NCI-H2227 treated with DMSO at 0.1 percent for 48 hours (cell line): ENCODE measurements at places on chromosomes 16 and 17.
A peak's percentile ranks its signal among the peaks of the same experiment; 100 is the strongest.

GRCh38 chr17:63766754-63767153, 6.6 kb downstream of the CCDC47 start:
- DNase-seq: no peak

DNA sequence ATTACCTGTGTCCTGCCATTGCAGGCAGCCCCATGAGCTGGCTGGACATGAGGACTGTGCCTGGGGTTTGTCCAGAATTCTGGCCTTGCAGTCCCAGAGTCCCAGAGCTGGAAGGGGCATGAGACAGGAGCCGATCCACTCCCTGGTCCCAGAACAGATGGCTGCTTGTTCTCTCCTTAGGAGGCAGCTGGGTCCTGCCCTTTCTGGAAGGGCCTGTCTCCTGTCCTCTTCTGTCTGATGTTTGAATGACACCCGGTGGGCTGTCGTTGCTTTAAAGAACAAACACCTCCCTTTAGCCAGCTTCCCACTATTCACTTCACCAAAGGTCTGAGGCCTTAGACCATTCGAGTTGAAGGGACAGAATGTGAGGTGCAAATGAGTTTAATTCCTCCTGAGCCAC, 63.8 kb downstream of the RAP1GAP2 start:
- DNase-seq: no peak

GRCh38 chr17:8109661-8110455, 8.5 kb downstream of the ALOXE3 start:
- DNase-seq: no peak

GRCh38 chr16:10121897-10122425, 60.3 kb downstream of the GRIN2A start:
- no peak for DNase-seq

DNA sequence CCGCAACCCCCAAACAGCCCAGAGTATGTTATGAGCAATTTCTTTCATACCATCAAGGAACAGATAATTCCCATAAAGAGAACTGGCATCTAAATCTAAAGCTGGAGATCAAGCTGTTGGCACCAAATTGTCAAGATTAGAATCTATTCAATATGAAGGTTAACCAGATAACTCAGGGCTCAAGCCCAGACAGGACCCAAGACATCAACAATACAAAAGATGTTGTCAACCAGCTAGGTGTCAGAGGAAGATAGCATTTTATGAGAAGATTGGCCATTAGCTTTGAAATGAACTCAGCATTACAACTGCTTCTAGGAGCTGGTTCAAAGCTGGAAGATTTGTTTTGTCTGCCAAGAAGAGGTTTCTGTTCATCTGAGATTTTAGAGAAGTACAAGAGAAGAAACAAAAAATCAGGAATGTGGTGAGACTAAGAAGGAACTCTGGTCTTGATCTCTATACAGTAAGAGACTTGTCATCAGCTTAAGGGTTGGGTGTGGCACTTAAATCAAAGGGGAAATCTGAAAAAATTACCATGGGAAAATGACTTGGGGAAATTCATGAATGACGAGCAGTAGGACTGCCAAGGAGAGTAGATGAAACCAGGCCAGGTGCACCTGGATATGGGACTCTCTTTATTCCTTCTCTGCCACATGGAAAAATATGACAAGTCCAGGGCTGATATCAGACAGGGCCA, 64.2 kb upstream of the COX10 start:
- DNase-seq: no peak

GRCh38 chr16:49127103-49127502, 154.5 kb downstream of the CBLN1 start:
- DNase-seq: no peak

DNA sequence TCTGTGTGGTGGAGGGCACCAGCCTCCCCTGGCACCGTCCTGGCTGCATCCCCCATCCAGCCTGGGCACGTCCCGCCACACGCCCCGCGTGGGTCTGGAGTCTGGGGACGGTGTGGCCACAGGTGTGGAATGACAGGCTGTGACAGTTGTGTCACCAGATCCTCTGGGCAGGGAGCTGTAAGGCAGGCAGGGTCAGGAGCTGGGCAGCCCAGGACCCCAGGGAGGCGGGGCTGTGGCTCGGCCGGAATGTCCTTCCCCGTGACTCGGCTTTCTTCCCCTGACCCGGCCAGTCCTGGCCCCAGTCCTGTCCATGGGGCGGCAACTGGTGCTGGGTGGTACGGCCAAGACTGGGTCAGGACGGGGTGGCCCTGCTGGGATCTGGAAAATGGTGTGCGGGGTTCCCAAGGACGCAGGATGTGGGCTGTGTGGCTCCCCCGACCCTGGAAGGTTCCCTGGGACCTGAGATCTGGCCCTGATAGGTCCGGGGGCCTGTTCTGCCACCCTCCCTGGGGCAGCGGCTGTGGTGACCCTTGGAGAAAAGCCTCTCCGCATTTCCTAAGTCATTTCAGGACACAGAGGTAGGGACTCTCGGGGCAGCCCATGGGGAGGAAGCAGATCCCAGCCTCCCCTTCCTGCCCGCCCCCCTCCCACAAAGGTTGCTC, 3.3 kb upstream of the SLC16A3 start:
- no peak for DNase-seq

GRCh38 chr16:72066747-72067146, 3.7 kb downstream of the HPR start:
- DNase-seq: peak; percentile 8

DNA sequence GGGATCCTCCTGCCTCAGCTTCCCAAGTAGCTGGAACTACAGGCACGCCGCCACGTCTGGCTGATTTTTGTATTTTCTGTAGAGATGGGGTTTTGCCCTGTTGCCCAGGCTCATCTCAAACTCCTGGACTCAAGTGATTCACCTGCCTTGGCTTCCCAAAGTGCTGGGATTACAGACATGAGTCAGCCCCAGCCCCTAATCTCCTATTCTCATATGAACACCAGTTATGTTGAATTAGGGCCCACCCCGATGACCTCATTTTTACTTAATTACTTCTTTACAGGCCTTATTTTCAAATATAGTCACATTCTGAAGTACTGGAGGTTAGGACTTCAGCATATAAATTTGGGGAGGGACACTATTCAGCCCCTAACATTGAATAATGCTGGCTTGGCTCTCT, 49.2 kb downstream of the ZNRF1 start:
- DNase-seq: no peak

GRCh38 chr17:75031972-75032719, 14.6 kb downstream of the ATP5PD start:
- DNase-seq: peak; percentile 83

DNA sequence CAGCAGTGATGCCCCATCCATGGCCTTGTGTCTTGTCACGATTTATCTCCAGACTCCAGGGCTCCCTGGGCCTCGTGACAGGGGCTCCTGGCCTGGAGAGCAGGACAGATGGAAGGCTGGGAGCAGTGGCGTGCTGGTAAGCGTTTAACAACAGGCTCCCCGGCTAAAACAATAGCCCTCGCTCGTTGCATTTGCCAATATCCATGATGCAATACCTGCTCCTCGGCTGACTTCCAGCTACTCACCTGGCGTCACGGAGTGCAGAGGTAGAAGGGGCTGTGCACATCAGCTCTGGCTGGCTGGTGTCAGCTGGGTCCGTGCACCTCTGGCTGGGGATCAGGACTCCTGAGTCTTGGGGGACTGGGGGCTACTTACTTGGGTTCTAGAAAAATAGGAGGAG, 1.5 kb upstream of the BICDL2 start:
- DNase-seq: no peak

GRCh38 chr17:10217916-10218315, 19.5 kb upstream of the GAS7 start:
- no peak for DNase-seq

DNA sequence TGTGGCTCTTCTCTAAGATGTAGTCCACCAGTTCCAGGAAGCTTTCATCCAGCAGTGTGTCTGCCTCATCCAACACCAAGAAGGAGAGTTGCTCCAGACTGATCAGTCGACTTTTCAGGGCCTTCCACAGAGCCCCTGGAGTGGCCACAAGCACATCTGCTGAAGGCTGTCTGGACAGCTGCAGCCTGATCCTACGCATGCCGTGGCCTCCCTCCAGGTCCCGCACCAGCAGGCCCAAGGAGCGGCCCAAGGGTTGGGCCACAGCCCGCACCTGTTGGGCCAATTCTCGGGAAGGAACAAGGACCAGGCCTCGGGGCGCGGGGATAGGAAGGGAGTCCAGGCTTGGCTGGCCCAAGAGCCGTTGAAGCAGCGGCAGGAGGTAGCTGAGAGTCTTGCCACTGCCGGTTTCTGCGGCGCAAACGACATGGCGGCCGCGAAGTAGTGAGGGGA, 729 bp downstream of the DDX28 start:
- no peak for DNase-seq

DNA sequence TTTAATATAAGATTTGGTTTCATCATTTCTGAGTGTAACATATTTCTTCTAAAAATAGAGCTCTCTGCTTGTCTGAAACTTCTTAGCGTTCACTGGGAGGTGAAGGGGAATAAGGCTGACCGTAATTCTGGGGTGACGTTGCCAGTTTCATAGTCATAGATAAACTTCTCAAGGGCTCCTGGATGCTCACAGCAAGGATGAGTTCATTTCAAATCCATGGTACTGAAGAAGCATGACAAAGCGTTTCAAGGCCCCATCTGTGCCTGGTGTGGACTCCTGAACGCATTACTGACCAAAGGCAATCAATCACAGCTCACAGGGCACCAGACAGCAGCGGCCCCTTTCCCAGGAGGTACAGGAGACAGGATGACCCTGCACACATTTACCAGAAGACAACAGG, 12.0 kb upstream of the EVPL start:
- DNase-seq: no peak

GRCh38 chr16:88048985-88049384, 97.8 kb downstream of the BANP start:
- DNase-seq: no peak

DNA sequence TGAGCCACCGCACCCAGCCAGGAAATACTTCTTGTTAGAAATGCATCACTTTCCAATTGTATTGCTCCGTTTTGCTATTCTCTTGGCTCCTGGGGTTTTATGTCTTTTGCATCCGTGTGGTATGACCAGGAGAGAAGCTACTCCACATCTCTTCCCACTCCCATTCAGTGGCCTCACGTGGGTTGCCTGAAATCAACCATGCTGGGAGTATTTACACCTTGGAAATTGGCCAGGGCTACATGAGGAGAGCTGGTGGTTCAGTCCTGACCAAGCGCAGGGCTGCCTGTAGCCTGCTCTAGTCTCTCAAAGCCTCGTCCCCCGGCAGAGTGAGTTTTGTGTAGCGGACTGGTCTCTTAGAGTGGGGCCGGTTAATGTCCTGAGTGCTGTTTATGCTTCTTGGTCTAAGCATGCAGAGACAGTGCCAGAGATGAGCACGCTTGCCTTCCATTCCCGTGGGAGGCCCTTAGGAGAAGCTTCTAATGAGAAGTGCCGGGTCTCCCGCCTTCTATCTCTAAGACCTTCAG, 3.8 kb downstream of the WFDC1 start:
- DNase-seq: no peak

GRCh38 chr16:10391339-10391738, 5.5 kb downstream of the ATF7IP2 start:
- no peak for DNase-seq

GRCh38 chr17:14582996-14583395, 282.1 kb downstream of the HS3ST3B1 start:
- no peak for DNase-seq

DNA sequence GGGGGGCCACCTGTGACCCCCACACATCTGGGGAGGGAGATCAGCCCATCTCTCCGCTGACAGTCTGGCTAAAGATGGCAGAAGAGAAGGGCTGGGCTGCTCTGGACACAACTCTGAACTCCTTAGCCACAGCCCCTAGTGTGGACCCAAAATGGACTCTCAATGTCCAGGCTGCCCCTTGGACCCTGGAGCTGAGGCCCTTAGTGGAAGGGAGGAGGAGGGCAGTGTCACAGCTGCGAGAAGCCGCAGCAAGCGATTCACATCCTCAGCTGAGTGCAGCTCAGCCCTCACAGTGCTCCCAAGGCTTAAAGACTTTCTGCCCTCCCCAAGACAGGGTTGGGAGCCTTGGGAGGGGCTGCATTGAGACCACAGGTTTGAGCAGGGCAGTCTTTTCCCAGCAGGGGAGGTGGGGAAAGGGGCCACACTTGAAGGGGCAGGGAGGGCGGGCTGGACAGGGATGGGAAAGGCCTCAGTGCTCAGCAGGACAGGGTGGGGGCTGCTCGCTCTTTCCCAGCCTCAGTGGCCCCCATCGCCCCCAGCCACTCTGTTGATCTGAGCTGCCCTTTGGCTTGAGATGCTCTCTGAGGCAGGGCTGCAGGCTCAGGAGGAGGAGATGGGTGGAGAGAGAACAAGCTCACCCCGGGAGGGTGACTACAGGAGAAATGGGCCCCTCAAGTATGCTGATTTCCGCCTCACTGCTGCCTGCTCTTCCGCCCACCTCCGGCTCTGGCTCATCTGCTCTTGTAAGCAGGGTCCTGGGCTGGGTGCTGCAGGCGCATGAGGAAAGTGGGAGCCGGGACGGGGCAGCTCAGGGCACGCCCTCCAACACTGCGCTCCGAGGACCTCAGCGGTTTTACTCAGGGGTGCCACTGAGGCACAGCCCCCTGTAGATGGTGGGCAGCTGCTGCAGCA, 50.9 kb upstream of the MTSS2 start:
- no peak for DNase-seq

DNA sequence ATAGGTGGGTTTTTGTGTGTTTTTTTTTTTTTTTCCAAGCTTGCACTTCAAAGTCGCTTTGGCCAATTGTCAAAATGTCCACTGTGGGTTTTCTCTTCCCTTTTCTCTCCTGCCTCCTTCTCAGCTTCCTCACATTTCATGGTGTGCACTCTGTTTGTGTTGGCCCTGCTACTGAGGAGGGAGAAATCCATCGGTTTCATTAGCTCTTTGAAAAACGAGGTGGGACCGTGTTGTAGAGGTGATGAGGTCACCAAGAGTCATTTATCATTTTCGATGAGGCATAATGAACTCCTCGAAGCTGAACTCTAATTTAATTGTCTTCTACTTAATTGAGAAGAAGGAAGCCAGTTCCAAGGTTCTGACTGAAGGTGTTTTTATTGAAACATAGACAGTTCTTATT, 174.4 kb upstream of the TOX3 start:
- no peak for DNase-seq

GRCh38 chr17:50117202-50118051, 12.5 kb downstream of the SAMD14 start:
- DNase-seq: no peak

DNA sequence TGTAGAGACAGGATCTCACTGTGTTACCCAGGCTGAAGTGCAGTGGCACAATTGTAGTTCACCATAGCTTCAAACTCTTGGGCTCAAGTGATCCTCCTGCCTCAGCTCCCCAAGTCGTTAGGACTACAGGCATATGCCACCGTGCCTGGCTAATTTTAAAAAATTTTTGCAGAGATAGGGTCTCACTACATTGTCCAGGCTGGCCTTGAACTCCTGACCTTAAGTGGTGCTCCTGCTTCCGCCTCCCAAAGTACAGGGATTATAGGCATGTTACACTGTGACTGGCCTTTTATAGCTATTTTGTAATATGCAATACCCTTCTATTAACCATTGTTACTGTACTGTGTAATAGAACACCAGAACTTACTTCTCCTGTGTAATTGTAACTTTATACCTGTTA, 139.3 kb upstream of the ZNF267 start:
- DNase-seq: no peak

GRCh38 chr17:49120166-49120565, 12.4 kb upstream of the B4GALNT2 start:
- DNase-seq: no peak

- DNase-seq: no peak
These were observed 550.8 kb upstream of the CDH5 start for GRCh38 chr16:65815707-65816106.

- no peak for DNase-seq
These were observed 1.4 kb upstream of the CPPED1 start for GRCh38 chr16:12805066-12805465.

- DNase-seq: no peak
These were observed 570 bp upstream of the CFDP1 start for GRCh38 chr16:75433732-75434413.

- DNase-seq: no peak
These were observed 1.4 kb upstream of the SOCS3 start for GRCh38 chr17:78361225-78361701.
